ENCODE measurements at places on chromosomes 3 and 15.

- no peak for DNase-seq
These were observed 60.2 kb upstream of the TSEN2 start for GRCh38 chr3:12423918-12424630.

DNA sequence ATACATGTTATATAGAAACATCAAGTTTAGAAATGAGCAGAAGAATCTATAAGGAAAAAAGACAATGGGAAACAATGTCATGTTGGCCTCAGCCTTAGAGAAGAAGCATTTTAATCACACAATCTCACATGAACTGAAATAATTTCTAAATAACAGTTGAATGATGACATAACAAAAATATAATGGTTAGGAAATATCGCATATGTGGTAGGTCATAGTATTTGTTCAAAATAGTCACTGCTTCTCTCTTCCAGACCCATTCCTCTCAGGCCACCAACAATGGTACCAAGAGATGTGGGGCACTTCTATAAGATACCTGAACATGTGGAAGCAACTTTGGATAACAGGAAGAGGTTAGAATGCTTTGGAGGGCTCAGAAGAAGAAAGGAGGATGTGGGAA, 195.7 kb upstream of the PDZRN3 start:
- no peak for DNase-seq

DNA sequence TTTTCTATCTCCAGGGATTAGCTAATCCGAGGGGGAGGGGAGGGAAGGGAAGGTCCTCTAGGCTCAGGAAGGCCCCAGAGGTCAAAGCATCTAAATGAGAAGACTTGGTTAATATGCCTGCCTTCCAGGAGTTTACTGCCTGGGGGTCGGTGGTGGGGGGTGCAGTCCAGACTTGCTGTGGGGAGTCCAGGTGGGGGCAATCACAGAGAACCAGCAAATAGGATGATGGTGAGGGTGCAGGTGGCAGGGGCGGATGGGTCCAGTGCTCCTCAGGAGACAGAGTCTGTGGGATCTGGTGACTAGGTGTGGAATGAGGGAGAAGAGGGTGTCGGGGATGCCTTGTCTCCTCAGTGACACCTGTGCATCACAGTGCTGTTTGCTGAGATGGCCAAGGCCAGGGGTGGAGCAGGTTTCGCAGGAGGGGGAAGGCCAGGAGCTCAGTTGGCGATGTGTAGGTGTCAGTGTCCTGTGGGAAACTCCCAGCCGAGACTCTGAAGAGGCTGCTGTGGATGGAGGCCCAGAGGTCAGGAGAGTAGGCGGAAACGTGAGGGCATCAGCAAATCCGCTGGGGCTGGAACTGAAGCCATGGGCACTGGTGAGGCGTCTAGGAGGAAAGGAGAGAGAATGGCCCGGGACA, 8.1 kb downstream of the CFAP100 start:
- DNase-seq, result no peak

DNA sequence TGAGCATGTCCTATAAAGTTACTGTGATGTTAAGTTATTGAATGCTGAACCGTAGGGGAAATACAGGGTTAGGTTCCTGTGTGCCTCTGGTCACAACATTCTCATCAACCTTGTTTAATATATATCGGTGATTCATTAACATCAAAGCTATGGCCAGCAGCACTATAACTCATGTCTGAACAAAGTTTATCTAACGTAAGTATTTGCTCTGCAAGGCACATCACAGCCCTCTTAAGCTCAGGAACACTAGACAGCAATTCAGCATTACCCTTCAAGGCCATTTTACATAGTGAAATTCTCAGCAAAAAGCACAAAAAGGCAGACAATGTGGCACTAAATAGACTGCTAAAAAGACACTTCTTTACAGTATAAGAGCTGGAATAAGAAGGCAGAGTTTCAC, 48.2 kb upstream of the FNDC3B start:
- peak; percentile 50 for DNase-seq

- DNase-seq, result peak; percentile 44
These were observed 39.6 kb upstream of the FAM98B start for GRCh38 chr15:38414357-38414756.

DNA sequence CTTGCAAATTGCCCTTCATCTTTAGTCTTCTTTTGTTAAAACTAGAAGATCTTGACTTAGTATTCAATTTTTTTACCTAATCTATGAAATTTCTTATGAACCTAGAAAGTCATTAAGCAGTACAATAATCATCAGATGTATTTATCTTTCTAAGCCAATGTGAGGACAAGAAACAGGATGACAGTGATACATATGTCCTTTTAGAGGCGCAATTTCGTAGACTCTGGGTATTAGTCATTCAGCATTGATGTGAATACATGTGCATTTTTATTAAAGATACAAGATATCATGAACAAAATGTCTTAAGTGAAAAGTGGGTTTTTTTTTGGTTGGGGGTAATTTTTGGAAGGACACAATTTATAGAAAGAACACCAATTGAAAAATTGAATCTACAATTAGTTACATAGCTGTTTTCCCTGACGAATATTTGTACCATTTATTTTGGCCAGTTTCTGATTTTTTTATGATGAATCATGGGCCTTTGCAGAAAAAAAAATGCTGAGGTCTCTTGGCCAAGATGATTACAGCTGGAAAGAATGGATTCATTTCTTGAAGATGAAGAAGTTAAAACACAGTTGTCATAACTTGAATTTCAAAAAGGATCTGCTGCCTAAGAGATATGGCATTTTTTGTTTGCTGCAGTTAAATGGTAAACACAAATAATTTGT, 48.9 kb upstream of the AGTR1 start:
- peak; percentile 19 for DNase-seq

GRCh38 chr3:167808910-167809309, 73.4 kb downstream of the SERPINI1 start:
- DNase-seq, result no peak

- no peak for DNase-seq
These were observed 37.4 kb downstream of the ACAA1 start for GRCh38 chr3:38099518-38099917.

DNA sequence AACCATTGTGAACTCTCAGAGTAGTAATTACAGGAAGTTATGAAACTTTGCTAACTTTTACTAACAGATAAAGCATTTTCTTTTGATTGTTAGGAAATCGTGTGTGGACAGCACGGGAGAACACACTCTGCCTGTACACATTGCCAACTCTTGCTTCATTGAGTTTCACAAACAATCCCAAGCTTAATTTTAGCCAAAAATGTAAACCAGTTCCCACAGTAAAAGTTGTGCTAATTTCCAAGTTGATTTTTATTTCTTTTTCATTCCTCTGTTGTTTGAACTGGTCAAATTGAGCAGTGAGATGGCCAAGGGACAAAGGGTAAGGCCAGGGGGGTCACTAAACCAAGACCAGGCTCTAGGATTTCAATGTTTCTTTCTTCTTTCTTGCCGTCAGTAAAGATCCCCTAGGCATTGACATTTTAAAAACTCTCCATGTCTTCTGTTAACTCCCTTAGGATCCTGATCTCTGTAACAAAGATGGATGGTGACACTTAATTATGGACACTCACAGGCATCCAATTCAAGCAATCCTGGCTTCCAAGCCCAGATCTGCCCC, 414.9 kb downstream of the RBMS3 start:
- peak; percentile 76 for DNase-seq

- DNase-seq, result no peak
These were observed 29.3 kb upstream of the COL6A5 start for GRCh38 chr3:130316169-130316568.

DNA sequence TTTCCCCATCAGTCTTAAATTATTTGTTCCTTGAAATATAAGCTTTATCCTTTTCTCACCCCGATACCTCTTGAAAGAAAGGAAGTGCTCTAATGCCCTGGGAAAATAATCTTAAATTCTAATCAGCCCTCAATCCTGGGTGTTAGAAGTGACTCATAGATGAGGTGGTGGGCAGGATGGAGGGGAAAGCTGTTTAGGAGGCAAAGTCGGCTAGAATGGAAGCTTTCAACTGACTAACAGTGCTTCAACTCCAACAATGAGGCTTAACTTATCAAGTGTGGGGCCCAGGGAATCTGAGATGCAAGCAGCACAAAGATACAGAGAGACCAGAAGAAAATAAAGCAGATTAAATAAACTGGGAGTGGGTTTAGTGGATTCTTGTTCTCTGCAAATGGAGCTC, 175.8 kb downstream of the EPHB1 start:
- no peak for DNase-seq

- peak; percentile 79 for DNase-seq
These were observed 4.0 kb downstream of the MAP2K1 start for GRCh38 chr15:66390678-66391077.

DNA sequence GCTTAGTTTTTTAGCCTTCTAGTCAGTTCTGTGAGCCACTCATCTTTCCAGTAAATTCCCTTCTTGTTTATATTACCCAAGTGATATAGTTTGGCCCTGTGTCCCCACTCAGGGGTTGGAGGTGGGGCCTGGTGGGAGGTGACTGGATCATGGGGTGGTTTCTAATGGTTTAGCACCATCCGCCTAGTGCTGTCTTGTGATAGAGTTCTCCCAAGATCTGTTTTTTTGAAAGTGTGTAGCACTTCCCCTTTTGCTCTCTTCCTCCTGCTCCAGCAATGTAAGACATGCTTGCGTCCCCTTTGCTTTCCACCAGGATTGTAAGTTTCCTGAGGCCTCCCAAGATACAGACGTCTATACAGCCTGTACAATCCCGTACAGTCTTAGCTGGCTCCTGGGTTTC, 53.7 kb upstream of the INO80 start:
- no peak for DNase-seq

GRCh38 chr15:83444936-83445335, 2.2 kb upstream of the SH3GL3 start:
- no peak for DNase-seq

DNA sequence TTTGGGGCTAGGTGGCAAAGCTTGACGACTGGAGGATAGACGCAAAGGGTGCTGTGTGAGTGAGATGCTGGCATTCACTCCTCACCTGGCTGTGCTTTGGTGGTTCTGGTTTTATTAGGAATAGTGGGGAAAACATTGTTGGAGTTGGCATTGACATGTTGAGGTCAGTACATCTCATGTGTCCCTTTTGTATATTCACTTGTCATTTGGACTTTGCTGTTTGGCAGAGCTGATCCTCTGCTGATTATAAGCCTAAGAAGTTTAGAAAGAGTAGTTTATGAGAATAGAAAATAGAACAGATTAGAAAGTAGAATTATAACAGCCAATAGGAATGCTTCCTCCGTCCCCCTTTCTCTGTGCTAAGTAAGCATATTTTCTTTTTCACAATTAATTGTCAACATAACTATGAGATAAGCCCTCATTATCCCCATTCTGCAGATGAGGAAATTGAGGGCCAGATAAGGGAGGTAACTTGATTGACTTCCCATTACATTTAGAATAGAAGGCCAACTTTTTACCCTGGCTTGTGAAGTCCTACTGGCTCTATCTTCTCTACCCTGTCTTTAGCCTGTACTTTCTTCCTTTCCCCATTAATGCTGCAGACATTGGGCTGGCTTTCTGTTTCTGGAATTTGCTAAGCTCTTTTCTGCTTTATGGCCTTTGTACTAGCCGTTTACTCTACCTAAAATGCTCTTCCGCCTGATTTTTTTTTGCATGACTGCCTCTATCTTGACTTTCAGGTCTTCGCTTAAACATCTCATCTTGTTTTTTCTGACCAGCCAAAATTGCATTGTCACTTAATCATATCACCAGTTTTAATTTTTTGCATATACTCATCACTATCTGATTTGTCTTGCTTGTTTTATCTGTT, 12.8 kb downstream of the ITPR1 start:
- DNase-seq, result no peak

DNA sequence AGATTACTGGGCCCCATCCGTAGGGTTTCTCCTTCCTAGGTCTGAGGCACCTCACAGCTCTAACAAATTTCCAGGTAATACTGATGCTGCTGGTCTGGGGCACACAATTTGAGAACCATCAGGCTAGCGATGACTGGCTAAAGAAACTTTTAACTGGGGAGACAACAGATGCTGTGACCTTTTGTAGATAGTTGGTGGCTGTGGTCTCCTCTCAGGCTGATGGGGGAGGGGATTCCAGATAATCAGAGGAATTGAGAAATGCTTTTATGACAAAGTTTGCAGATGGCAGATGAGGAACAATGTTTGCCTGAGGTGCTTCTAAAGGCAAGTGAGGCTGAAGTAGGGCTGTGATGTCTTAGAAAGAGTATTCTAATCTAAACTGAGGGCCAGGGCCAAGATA, 13.8 kb upstream of the CCR9 start:
- DNase-seq, result no peak

GRCh38 chr3:193481436-193481835, 73.3 kb downstream of the ATP13A4 start:
- no peak for DNase-seq

DNA sequence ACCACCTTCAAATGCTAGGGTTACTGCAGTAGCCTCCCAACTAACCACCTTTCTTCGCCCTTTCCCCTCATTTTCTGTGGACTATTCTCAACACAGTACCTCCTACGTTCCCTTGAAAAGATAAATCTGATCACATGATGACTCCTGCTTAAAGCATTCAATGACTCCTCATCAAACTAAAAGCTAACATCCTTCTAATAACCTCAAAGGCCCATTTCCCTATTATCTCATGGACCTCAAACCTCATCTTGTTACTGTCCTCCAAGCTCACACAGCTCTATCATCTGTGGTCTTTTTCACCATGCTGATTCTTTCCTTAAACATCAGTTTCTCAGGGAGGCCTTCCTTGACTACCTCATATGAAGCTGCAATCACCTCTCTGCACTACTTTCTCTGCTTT, 29.6 kb downstream of the GADL1 start:
- DNase-seq, result peak; percentile 15

- peak; percentile 75 for DNase-seq
These were observed 325.3 kb downstream of the THSD4 start for GRCh38 chr15:71440489-71441110.

GRCh38 chr3:111768571-111769100, 90.4 kb upstream of the PHLDB2 start:
- peak; percentile 98 for DNase-seq

- no peak for DNase-seq
These were observed 310.0 kb upstream of the WNT5A start for GRCh38 chr3:55797084-55797483.

- peak; percentile 34 for DNase-seq
These were observed 12.7 kb upstream of the ST3GAL6 start for GRCh38 chr3:98750276-98750919.

GRCh38 chr3:16993227-16993626, 108.5 kb downstream of the PLCL2 start:
- DNase-seq, result peak; percentile 49

DNA sequence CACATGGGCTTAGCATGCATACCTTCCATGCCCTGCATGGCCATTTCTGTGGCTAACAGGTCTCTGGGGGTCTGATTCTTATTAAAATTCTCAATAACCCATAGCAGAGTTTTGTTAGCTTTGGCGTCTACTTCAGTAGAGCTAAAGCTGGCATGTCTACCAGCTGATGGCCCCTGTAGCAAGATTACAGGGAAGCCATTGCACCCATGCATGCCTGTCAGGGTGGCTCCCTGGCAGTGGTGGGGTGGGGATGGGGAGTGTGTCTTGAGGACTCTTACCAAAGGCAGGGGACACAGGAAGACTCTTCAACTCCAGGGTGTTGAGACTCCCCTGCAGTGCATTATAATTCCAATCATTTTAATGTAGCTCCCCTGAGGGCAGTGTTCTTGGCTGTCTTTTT, 4.7 kb downstream of the KY start:
- no peak for DNase-seq

GRCh38 chr15:97456521-97457202, 503.8 kb upstream of the ARRDC4 start:
- no peak for DNase-seq

GRCh38 chr15:51755790-51756189, 4.4 kb downstream of the TMOD2 start:
- DNase-seq, result no peak
